ENCODE measurements at places on chromosomes 12 and 14.

DNA sequence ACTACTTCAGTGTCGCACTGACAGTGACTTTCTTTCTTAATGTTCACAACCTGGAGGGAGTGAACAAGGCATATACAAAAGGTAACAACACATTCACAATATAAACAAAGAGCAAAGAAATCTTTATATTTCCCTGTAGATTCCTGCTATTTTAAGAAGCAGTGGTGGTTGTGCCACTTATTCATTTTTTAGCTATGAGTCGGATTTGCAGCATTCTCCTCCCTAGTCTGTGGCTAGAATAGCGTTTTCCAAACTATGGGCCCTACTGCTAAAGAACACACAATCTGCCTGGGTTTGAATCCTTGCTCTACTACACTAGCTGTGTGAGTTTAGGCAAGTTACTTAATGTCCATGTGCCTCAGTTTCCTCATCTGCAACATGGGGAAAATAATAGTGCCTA is 18.6 kb upstream of the MDM1 start:
- peak; percentile 66 for DNase-seq

GRCh38 chr12:6189028-6189427 is 11.2 kb upstream of the CD9 start:
- DNase-seq: no peak

DNA sequence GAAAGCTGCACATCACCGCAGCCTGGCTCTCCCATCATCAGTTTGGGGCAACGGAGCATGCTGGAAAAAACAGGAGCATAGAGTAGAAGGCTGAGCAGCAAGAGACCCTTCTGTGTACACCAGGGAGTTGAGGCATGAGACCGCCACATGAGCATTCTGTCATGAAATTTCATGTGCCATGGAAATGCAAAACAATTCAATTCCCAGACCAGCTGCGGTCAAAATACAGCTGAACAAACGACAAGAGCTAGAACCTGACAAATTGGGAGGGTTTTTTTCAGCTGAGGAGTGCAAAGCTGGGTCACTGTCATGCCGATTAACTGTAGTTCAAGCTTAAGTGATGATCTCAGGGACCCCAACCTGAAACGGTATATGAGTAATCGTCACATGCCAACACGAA is 37.1 kb downstream of the TMEM30B start:
- no peak for DNase-seq

- no peak for DNase-seq
Measured at GRCh38 chr14:32453857-32454810, 125.0 kb downstream of the AKAP6 start.

GRCh38 chr14:76292561-76292960 is 83.4 kb upstream of the ESRRB start:
- no peak for DNase-seq

- DNase-seq: no peak
Measured at GRCh38 chr14:97074456-97074855, 277.3 kb downstream of the VRK1 start.

GRCh38 chr14:95361373-95362137 is 41.8 kb upstream of the CLMN start:
- peak; percentile 49 for DNase-seq

GRCh38 chr14:68157971-68158371 is 338.4 kb downstream of the RAD51B start:
- no peak for DNase-seq

DNA sequence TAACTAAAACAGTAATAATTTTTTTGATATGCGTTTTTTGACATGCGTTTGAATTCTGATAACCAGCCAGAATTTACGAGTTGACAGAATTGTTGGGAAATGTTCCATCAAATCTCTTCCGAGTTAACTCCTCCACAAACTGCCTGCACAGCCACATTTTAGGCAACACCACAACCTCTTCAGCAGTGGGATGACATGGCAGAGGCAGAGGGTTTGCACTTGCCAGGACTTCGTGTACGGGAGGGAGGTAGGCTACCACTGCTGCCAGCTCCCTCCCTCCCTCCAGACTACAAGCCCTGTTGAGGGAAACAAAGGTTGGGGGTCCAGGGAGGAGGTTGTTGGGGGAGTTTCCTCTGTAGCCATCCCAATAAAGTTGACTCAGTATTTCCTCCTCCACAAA is 14.5 kb upstream of the ACTR6 start:
- no peak for DNase-seq

DNA sequence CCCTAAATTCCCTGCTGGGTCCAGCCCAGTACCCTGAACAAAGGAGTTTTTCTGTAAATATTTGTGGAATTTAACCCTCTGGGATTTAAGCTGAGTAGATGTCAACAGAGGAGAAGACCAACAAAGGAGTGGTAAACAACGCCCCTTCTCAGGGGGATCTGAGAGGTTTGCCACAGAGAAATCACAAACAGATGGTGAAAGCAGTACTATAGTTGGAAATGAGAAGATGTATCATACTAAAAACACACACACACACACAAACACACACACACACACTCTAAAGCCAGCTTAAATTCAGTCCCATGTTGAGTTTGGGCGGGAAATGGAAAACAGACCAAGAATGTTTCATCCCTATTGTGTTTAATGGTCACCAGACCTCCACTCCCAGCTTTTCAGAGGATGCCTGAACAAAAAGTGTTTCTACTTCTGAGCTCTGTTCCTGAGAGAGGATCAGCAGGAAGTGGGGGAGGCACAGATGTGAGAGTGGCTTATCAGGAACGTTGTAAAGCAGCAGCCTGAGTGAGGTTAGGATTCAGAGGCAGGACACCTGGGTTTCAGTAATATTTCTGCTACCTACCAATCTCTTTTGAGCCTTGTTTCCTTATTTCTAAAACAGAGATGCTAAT is 3.2 kb downstream of the BIN2 start:
- no peak for DNase-seq

DNA sequence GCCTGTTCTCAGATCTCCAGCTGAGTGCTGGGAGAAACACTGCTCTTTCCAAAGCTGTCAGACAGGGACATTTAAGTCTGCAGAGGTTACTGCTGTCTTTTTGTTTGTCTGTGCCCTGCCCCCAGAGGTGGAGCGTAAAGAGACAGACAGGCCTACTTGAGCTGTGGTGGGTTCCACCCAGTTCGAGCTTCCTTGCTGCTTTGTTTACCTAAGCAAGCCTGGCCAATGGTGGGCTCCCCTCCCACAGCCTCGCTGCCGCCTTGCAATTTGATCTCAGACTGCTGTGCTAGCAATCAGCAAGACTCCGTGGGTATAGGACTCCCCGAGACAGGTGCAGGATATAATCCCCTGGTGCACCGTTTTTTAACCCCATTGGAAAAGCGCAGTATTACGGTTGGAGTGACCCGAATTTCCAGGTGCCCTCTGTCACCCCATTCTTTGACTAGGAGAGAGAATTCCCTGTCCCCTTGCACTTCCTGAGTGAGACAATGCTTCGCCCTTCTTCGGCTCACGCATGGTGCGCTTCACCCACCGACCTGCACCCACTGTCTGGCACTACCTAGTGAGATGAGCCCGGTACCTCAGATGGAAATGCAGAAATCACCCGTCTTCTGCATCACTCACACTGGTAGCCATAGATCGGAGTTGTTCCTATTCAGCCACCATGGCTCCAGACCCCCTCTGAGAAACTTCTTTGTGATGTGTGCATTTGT is 650.3 kb upstream of the ALG10B start:
- no peak for DNase-seq

All from kidney tubule cell (primary cell).